Transverse colon (tissue), 4 donors: ENCODE measurements at places on chromosomes 6 and 20. TPM values are rescaled to one million over a fixed set of nuclear protein-coding genes. Genes with fewer than 3 reads are reported as not detected.
A peak's percentile ranks its signal among the peaks of the same experiment; 100 is the strongest.

GRCh38 chr20:13035399-13036152, 26.8 kb downstream of the SPTLC3 start:
- no peak for DNase-seq

DNA sequence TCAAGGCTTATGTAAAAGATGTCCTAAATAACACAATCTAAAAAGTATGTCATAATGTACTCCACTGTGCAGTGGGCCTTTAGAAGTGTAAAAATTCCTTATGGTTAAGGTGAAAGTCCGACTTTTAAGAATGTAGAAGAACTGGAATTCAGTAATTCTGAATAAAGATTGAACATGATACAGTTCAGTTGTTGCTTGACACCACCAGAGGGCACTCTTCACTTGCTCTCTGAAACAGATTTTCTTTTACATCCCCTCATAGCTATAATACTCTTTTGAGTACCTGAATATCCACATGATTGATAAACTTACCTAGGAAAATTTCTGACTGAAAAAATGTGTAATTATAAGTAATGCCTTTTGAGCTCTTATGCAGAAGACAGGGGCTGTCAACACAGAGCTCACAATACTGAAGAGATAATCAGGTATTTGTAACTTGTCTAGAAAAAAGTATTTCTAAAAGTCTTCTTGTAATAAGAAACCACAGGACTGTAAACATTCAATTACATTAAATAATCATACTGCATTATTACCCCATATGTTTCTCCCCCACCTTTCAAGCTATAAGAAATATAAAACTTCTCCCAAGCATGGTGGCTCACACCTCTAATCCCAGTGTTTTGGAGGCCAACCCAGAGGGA, 92.1 kb downstream of the POPDC3 start:
- peak; percentile 23 for DNase-seq

- DNase-seq: peak; percentile 34
These were observed 798 bp downstream of the DSP start for GRCh38 chr6:7542065-7542873.

GRCh38 chr6:124269733-124270132, 466.1 kb downstream of the NKAIN2 start:
- DNase-seq: no peak

DNA sequence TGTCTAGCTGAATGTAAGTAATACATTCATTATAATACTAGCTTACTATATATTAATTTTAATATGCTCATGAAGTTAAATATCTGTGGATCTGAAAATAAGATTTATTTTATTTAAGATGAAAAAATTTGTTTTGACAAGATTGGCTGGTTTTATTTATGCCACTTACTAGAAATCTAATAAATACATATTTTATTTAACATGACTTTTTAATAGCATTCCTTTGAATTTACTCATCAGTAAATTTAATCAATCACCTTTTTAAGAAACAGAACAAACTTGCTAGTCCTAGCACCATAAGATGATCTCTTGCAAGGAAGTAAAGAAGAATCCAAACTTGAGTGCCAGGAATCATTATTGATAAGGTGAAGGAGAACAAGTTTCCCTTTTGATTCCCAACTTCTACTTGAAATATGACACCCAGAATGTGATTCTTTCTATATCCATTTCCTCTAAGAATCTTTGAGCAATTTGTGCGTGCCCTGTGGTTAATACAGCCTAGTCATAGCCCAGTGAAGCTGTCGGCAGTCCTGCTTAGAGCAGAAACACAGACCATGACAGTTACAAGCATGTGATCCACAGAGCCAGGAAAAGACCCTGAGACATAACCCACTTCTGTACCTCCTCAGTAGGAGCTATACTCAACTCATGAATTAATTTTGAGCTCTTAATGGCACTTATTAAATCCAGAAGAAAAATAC, 282.3 kb upstream of the QKI start:
- DNase-seq: no peak

DNA sequence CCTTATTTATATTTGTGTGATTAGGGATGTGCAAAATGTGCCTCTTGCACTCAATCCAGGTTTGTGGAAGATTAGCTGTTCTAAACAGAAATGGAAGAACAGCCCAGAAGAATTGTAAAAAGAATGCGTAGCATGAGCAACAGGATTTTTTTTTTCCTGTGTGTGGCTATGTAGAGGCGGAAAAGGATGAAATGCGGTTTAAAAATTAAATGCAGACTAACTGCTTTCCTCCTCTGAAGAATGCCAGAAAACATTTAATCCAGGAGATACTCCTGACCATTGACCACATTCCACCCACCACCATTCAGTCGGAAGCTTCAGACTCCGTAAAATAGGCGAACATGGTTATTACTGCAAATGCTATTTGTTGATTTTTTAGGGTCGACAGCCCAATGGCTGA, 83.4 kb downstream of the BMP6 start:
- DNase-seq: no peak

- no peak for DNase-seq
These were observed 15.4 kb downstream of the TMEM14B start for GRCh38 chr6:10763006-10763405.

PNLDC1 gene
- total RNA-seq: not detected

MCCD1 gene
- not detected for total RNA-seq

GRCh38 chr20:2771631-2772080, 28.8 kb downstream of the CPXM1 start:
- DNase-seq: no peak

PHACTR1 gene
- 3.2 TPM for total RNA-seq
